ENCODE measurements at places on chromosomes 7 and 10.

- no peak for DNase-seq
These were observed 54.2 kb downstream of the GUSB start for GRCh38 chr7:65927489-65928448.

DNA sequence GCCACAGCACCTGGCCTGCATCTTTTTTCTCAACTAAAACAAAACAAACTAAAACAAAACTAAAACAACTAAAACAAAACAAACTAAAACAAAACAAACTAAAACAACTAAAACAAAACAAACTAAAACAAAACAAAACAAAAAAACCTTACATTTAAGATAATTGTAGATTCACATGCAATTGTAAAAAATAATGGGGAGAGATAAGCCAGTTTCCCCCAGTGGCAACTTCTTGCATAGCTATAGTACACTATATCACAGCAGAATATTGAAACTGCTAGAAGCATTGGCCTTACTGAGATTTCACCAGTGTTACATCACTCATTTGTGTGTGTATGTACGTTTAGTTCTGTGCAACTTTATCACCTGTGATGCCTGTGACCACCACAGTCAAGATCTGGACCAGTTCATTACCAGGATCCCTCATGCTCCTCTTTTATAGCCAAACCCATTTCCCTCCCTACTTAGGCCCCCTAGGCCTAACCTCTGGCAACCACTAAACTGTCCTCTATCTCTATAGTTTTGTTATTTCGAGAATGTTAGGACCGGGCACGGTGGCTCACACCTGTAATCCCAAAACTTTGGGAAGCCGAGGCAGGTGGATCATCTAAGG is 9.3 kb downstream of the FXYD4 start:
- no peak for DNase-seq

DNA sequence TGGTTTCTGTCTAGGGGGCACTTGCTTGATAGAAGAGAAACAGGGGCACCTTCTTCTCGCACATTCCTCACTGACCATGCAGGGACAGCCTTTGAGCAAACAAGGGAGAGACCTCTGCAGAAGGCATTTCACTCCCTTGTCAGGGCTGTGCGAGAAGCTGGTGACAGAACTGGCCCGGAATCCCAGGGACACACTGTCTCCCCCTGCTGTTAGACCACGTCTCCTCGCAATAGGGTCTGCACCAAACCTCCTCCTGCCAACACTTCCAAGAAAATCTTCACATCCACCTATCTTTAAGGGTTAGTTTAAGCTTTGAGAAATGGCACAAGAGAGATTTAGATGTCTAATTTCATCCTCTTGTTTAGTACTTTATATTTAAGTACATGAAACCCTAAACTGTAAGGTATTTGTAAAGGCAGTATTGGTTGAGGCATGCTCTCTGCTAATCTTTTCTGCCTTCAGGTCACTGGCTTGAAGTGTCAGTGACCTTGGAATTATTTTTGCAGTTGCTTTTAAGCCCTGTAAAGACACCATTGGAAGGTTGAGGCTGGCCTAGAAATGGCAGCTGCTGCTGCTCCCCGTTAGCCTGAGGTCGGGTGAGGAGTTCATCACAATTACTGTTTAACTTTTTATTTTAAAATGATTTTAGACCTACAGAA is 37.0 kb downstream of the RBM20 start:
- no peak for DNase-seq

- no peak for DNase-seq
These were observed 644.4 kb upstream of the IGFBP3 start for GRCh38 chr7:46565253-46566096.

- no peak for DNase-seq
These were observed 12.5 kb downstream of the CYP3A43 start for GRCh38 chr7:99840136-99840869.

GRCh38 chr10:30047924-30048531 is 11.4 kb downstream of the JCAD start:
- no peak for DNase-seq

GRCh38 chr10:21518149-21518640 is 7.3 kb downstream of the SKIDA1 start:
- DNase-seq = no peak
